Hypothalamus (tissue), 51 donors: ENCODE measurements at places on chromosomes 4 and X.

- no peak for DNase-seq
Observed at GRCh38 chr4:68346461-68346860, 3.4 kb downstream of the YTHDC1 start.

GRCh38 chr4:6123116-6123515 is 77.2 kb downstream of the JAKMIP1 start:
- DNase-seq, result no peak

DNA sequence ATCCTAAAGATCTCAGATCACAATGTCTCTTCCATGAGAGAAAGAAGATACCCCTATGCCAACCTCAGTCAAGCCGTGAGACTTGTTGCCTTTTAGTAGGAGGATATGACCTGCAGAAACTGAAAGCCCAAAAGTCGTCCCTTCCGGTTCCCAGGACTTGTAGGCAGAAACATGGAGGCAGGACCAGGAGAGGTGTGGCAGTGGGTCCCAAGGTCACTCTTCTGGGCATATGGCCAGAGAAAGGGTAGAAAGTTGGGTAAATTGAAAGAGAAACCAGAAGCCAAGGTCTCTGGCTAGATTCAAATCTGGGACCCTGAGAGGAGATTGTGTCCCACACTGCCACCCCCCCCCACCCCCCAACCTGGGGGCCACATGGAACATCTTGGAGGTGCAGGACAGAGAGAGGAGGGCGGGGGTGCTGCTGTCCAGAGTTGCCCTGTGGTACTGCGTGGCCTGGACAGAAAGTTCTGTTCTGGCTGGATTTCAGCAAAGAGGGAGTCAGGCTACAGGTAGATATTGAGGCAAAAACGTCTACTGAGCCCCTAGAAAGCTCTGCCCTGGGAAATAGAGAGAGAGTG is 55.4 kb downstream of the DDX3X start:
- no peak for DNase-seq

DNA sequence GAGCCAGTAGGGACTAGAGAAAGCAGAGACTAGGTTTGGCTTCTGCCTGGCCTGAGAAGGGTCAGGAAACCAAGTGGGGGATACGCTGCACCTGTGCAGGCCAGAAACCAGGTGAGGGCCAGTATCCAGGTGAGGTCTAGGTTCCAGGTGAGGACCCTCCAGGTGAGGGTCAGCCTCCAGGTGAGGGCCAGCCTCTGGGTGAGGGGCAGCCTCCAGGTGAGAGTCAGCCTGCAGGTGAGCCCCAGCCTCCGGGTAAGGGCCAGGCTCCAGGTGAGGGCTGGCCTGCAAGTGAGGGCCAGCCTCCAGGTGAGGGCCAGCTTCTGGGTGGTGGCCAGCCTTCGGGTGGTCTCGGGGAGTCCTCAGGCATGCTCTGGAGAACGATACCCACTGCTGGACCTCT is 238.8 kb downstream of the USP46 start:
- DNase-seq, result no peak

DNA sequence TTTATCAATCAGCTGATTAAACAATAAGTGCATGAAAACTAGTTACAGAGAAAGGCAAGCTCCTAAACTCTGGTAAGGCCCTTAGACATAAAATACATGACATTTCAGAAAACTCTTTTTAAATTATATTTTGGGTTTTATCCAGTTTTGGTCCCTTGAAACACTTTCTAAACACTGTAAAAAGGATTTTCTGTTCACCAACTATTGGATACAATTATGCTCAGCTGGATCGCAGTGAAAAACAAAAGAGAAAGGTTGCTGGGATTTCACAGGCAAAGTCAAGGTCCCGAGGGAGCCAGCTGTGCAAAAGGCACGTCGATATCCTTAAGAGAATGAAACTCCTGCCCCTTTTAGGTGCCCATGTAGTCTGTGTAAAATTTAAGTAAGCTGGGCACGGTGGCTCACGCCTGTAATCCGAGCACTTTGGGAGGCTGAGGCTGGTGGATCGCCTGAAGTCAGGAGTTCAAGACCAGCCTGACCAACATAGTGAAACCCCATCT is 1018.4 kb upstream of the INTU start:
- no peak for DNase-seq

- DNase-seq, result no peak
Observed at GRCh38 chr4:144597171-144597570, 48.8 kb upstream of the HHIP start.

DNA sequence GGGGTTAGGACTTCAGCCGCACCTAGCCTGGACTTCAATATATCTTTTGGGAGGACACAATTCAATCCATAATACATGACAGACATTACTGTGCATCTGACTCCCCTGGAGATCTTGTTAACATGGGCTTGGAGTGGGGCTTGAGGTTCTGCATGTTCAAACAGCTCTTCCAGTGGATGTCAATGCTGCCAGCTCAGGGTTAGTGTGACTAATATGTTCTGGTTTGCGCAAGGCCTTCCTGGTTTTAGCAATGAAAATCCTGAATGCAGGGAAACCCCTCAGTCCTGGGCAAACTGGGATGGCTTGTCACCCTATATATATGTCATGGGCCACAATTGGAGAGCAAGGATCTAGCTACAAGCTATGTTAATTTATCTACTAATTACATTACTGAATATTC is 2.7 kb upstream of the TSPAN7 start:
- no peak for DNase-seq

GRCh38 chrX:39336671-39337311 is 535.5 kb downstream of the MID1IP1 start:
- DNase-seq, result no peak

DNA sequence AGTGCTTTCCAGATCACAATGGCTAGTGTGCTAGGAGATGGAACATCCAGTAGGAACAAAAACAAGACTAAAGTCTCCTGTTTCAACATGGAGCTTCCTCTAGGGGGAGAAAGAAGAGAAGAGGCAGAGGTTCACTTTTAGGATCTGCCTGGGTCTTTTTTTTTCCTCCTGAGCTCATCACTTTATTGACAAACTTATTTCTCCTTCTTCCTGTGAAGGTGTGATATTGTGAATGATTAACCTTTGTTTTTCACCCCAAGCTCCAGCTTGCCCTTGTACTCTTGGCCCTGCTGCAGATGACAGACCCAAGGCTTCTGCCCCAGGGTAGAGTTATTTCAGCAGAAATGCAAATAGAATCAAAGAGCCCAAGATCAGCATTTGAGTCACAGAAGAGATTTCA is 13.5 kb downstream of the PAGE4 start:
- no peak for DNase-seq

- no peak for DNase-seq
Observed at GRCh38 chrX:16472345-16472744, 177.6 kb upstream of the S100G start.
